ENCODE measurements at places on chromosomes 3 and 15. TPM values are rescaled to one million over a fixed set of nuclear protein-coding genes. Genes with fewer than 3 reads are reported as not detected.

Gene ACTC1
- 0.52 TPM for total RNA-seq

Gene NMNAT3
- 7.1 TPM for total RNA-seq

DNA sequence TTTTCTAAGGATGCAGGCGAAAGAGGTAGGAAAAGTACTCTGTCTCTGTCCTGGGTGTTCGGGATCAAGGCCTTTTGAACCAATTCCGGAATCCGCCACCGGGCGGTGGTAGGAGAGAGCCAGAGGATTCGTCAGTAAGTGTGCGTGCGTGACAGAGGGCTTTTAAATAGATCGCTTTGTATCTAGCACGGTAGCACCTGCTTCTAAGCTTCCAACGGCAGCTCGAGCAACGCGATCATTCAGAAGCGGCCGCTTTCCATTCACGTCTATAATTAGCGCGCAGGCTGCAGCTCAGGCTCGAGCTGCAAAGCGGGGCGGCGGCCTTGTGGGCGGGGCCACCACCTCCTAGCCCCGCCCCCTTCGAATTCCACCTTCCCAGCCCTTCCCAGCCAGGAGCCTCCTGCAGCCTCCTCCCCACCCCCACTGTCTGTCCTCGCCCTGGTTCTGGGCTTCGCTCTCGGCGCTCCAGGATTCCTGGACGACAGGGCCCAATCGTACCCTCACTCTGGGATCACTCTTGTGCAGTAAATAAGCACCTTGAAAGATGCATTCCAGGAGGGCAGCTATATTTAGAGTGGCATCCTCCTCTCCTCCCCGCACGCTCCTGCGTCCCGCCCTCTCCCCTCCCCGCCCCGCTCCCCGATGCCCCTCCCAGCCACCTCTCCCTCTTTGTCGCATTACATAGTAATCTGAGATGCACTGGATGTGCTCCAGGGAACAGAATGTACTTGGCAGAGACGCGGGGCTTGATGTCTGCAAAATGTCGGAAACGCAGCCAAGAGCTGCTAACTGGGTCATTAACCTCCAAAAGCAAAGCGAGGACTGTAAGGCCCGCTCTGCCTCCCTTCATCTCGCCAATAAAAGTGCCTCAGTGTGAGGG lies 224.1 kb upstream of the TPRG1 start:
- H3K36me3 ChIP-seq = peaks cover 4% of the 10 kb centered on the region
- H3K4me1 ChIP-seq = peaks cover 21% of the 10 kb centered on the region
- H3K27ac ChIP-seq = peak overlapping the region; percentile 90
- peaks cover 9% of the 10 kb centered on the region for H3K27me3 ChIP-seq
- H3K4me3 ChIP-seq = peak overlapping the region; percentile 90

Gene LIPC
- total RNA-seq = 33.1 TPM

GRCh38 chr15:84684092-84684491 lies 26.1 kb upstream of the NMB start:
- DNase-seq = no peak
- H3K4me1 ChIP-seq = no peaks in the 10 kb centered on the region
- no peaks in the 10 kb centered on the region for H3K27me3 ChIP-seq
- no peak overlapping the region for H3K4me3 ChIP-seq

- H3K36me3 ChIP-seq = peaks cover 40% of the 10 kb centered on the region
- H3K4me1 ChIP-seq = peaks cover 42% of the 10 kb centered on the region
- no peak for DNase-seq
- H3K27ac ChIP-seq = peak overlapping the region; percentile 93
Observed at GRCh38 chr3:150411106-150411460, 3.0 kb downstream of the TSC22D2 start.

- H3K36me3 ChIP-seq = peaks cover 41% of the 10 kb centered on the region
- H3K27me3 ChIP-seq = no peaks in the 10 kb centered on the region
Observed at GRCh38 chr3:141913150-141913811, 36.8 kb downstream of the ATP1B3 start.

- H3K27ac ChIP-seq = no peak overlapping the region
- peaks cover 4% of the 10 kb centered on the region for H3K4me1 ChIP-seq
- no peak for DNase-seq
- H3K27me3 ChIP-seq = peaks cover 7% of the 10 kb centered on the region
- no peaks in the 10 kb centered on the region for H3K36me3 ChIP-seq
Observed at GRCh38 chr15:61393949-61394348, 164.8 kb upstream of the RORA start.

DNA sequence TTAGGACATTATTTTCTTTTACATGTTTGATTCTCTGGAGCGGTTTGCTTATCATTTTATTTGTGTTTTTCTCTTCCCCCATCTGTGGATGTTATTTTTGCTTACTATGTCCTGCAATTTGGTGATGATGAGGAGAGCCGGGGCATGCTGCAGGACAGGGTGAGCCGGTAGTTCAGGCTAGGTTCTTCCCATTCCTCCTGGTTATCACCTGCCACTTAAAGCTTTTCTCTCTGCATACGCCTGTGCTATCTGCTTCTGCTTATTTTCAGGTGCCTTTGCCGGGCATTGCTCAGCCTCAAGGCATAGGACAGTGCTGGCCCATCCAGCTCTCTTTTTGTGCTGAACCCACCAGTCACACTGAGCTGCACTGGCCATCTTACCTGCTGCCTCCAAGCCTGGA lies 85.8 kb downstream of the MCTP2 start:
- H3K27ac ChIP-seq = peak overlapping the region; percentile 39
- peaks cover 3% of the 10 kb centered on the region for H3K36me3 ChIP-seq
- no peak overlapping the region for H3K4me3 ChIP-seq
- no peaks in the 10 kb centered on the region for H3K4me1 ChIP-seq

- H3K4me3 ChIP-seq = peak overlapping the region; percentile 70
- H3K36me3 ChIP-seq = peaks cover 3% of the 10 kb centered on the region
- no peaks in the 10 kb centered on the region for H3K27me3 ChIP-seq
- no peak overlapping the region for H3K27ac ChIP-seq
- H3K4me1 ChIP-seq = peaks cover 19% of the 10 kb centered on the region
Observed at GRCh38 chr3:120452816-120453215, 2.0 kb upstream of the FSTL1 start.

DNA sequence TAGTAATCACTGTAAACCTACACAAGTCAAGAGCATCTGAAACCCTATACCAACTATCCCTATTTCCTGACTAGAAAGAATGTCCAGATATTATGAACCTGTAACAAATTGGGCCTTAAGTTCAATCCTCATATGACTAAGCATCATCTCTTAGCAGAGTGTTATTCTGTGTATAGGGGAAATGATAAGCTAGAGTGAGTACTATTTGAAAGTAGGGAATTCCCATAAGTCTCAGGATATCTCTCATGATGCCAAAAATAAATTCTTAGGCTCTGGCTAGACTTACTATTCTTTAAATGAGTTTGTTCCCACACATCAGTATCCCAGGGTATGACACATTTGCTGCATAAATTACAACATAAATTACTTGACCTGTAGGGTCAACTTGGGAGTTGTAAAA lies 15.3 kb downstream of the MRPL47 start:
- H3K36me3 ChIP-seq = no peaks in the 10 kb centered on the region
- no peak overlapping the region for H3K27ac ChIP-seq
- no peaks in the 10 kb centered on the region for H3K4me1 ChIP-seq
- no peak for DNase-seq
- H3K4me3 ChIP-seq = no peak overlapping the region
- no peaks in the 10 kb centered on the region for H3K27me3 ChIP-seq

DNA sequence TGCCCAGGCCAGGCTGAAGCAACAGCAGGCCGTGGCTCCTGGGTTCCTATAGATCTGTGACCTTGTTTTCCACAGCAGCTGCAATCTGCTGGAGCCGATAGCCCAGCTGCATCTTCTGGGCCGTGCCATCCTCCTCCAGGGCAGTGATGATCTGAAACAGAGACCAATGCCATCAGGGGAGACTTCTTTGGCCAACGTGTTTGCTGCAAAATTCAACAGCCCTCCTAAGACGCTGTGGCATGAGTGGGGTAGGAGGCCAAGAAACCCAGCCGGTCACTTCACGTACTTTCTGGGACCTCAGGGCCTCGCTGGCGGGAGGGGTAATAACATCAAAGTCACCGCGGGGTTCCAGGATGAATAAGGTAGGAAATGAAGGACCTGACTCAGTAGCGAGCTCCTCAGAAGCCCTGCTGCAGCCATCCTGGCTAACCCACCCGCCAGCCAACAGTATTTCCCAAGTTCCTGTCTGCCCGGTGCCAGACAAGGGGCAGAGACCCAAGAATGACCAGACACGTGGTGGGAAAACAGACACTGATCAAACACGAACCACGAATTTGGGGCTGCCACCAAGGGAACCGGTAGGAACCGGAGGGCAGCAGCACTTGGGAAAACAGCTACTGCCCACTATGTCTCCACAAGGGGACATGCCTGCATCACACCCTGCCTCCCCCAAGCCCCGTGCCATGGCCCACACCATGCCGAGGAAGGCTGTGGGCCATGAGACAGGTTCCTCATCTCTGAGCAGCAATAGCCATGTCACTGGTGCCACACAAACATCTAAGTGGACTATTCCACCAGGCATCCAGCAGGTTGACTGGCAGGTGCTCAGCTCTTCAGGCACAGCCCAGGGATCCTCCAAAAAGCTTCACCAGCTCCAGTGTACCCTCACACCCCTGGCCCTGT lies 25.2 kb downstream of the PLXNB1 start:
- no peaks in the 10 kb centered on the region for H3K27me3 ChIP-seq
- H3K4me1 ChIP-seq = peaks cover 5% of the 10 kb centered on the region
- H3K4me3 ChIP-seq = no peak overlapping the region
- H3K36me3 ChIP-seq = peaks cover 12% of the 10 kb centered on the region
- H3K27ac ChIP-seq = no peak overlapping the region

Gene ERICH6
- not detected for total RNA-seq

Gene DGKG
- 11.6 TPM for total RNA-seq

Measured in type B pancreatic cell (in vitro differentiated cells).